Astrocyte of the hippocampus (primary cell): ENCODE measurements at places on chromosomes 2 and 18.
A peak's percentile ranks its signal among the peaks of the same experiment; 100 is the strongest.

DNA sequence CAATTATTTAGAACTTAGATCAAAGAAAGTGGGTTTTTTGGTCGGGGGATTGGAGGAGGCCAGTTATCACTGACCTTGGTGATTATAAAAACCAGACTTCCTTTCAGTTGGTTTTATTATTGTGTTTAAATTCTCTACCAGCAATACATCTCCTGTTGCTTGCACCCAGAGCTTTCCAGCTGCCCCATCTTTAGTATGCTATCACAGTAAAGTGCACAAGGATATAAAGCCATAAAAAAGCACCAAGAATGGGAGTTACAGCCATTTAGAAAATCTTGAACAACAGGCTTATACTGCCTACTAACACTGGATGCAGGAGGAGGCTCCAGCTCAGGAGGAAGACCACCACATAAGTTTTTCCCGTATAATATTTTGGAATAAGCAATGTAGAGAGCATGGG, 148.7 kb upstream of the OSR1 start:
- no peak for DNase-seq

- no peak for DNase-seq
Observed at GRCh38 chr2:235541838-235542549, 48.2 kb downstream of the AGAP1 start.

- DNase-seq: no peak
Observed at GRCh38 chr18:66874812-66875474, 271.1 kb upstream of the CDH19 start.

GRCh38 chr2:140596447-140596846, 1534.4 kb downstream of the LRP1B start:
- no peak for DNase-seq

DNA sequence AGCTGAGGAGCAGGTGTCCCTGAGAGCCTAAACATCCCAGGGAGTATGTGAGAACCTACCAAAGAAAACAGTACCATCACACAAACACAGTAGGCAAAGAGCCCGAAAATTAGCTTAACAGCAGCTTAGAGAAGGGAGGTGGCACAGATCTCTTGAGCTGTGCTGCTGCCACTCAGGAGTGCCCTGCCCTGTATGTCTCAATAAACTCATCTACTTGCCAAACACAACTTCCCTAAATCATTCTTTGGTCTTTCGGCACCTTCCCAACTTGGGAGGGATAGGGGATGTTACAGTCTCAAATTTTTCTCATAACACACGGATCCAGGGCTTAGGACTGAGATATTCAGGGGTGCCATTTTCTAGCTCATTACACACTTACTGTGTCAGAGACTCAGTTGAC, 45.3 kb upstream of the C1D start:
- no peak for DNase-seq

GRCh38 chr2:10425699-10426098, 22.4 kb downstream of the ODC1 start:
- no peak for DNase-seq

DNA sequence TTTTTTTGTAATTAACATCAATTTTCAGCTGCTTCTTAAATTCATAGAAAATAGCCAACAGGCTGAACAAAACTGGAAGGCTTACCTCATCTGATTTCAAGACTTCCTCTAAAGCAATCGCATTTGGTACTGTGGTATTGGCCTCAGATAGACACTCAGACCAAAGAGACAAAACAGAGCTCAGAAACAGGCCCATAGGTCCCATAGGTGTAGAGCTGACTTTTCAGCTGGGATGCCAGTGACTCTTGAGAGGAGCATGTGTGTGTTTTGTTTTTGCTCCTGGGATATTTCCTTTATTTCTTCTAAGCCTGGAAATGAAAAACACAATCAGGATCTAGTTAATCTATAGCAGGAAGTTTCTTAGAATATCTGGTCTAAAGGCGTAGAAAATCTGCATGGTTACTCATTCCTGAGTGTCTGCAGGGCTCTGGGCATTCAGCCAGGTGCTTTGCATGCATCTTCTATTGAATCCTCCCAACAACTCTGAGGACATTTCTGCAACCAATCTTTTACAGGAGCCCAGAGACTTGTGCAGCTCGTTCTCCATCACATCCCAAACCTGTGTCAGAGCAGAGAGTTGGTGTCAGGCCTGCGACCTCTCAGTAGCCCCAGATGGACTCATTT, 190.8 kb downstream of the RTP5 start:
- DNase-seq: peak; percentile 70

GRCh38 chr2:52916981-52917380, 850.6 kb upstream of the CHAC2 start:
- DNase-seq: no peak

DNA sequence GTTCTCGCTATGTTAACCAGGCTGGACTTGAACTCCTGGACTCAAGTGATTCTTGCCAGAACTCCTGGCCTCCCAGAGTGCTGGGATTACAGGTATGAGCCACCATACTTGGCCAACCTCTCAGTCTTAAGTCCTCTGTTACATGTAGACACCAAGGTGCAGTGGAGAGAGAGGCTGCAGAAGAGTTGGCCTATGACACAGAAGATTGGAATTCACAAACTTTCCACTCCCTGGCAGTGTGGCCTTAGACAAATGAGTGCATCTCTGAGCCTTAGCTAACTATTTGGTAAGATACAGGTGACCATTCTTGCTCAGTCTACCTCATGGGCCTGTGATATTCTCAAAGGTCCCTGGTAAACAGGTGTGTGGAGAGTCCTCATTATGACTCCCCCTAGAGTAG, 159.7 kb downstream of the MYCN start:
- DNase-seq: peak; percentile 24

GRCh38 chr18:574149-574860, 5.9 kb upstream of the CETN1 start:
- peak; percentile 21 for DNase-seq

DNA sequence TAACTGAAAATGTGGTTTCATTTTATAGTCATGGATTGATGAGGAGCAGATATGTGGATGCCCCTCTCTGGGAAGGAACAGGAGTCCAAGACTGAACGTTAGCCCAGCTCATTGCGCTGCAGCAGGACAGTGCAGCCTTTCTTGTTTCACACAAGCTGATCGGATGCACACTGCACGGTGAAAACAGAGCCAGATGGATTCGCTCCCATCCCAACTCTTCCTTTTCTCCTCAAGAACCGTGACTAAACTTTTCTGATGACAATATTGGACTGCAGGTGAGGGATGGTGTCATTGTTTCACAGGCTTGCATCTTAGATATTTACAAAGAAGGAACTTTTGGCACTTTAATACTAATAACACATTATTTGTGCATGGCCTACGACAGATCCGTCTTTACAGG, 33.8 kb upstream of the COPS8 start:
- no peak for DNase-seq

DNA sequence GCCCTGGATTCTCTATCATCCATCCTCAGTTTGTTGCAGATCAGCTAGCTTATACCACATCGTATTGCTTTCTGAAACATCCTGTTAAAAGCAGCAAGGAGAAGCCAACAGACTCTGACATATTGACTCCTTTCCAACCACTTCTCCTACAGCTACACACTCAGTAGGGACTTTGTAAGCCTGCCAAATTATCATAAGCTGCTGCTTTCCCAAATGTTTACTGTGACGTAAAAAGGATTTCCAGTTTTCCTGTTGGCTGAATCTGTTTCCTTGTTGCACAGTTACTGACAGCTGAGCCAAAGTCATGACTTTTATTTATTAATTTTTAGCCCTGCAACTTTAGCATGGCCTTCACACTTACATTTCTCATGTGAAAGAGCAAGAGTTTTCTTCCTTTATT, 294.3 kb downstream of the KCNJ3 start:
- DNase-seq: no peak

GRCh38 chr18:22613058-22613690, 195.5 kb upstream of the CTAGE1 start:
- no peak for DNase-seq

GRCh38 chr18:68666381-68666780, 48.5 kb downstream of the TMX3 start:
- no peak for DNase-seq

DNA sequence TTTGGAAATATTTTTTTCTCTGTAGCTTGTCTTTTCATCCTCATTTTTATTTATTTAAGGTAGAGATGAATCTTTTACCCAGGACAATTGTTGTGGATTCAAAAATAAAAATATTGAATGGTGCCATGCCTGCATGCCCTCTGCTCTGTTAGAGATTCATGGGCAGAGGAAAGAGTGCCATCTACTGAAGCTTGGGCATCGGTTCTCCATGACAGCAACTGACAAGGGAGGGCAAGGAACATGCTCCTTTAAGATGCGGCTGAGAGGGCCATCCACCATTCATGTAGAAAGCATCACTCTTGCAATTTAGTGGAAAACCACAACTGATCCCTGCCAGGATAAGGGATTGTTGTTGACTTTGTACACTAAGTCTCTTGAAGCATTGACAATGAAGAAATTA, 79.9 kb downstream of the PARD3B start:
- peak; percentile 46 for DNase-seq

DNA sequence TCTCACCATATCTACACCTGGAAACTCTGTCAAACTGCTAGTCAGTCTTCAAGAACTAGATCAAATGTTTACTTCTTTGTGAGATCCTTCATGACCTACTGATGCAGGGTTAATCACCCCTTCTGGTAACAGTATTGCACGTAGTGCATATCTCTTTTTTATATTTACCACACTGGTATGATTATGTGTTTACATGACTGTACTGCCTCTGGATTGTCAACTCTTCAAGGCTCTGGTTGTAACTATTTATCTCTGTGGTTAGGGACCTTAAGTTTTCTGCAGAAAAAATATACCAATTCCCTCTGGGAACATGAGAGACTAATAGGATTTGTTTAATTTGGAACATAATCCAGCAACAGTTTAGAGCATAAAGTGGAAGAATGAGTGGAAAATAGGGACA, 135.5 kb downstream of the PDE1A start:
- no peak for DNase-seq

DNA sequence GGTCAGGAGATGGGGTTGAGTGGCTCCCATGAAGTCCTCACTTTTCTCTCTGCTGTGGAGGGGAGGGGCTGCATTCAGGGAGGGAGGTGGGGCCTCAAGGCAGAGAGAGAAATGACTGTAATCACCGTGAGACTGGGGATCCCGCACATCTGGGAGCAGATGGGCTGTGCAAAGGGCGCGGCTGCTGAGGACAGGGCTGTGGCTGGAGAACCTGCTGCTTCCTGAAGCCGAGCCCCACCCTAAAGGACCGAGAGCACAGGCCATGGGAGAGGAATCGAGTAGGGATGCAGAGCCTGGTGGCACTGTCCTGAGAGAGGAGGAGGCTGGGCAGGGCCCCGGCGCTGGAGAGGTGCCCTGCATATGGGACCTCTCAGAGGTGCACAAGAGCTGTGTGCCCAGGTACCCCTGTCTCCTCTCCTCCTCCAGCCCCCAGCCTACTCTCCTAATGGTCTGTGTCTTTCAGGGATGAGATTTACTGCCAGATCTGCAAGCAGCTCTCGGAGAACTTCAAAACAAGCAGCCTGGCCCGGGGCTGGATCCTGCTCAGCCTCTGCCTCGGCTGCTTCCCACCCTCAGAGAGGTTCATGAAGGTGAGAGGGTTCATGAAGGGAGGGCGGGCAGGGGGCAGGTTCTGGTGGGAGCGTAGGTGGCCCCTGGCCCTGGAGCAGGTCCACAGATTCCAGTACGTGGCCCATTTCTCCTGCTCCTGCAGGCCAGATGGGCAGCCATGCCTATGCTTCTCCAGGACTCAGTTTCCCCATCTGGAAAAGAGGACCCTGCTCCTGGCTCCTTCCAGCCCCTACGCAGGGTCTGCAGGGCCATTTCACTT, 25.9 kb upstream of the GPR17 start:
- no peak for DNase-seq

DNA sequence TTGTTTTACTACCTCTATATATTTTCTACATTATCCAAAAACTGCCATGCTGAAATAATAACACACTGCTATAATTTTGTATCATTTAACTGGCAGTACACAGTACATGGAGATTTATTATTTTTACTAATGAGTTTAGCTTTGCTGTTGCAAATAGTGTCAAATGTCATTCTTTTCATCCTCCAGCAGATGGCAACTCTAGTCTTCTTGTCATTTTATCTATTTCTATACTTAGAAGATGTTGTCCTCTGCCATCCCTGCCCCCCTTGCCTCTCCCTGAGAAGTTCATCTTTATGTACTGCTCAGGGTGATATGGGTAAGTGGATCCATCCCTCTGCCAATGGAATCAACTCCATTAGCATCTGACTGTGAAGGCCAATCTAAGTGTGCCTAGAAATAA, 21.7 kb upstream of the LRRTM1 start:
- peak; percentile 21 for DNase-seq

GRCh38 chr18:58649966-58650816, 21.1 kb upstream of the MALT1 start:
- DNase-seq: no peak

- DNase-seq: no peak
Observed at GRCh38 chr18:62080172-62080900, 106.5 kb downstream of the PIGN start.

- peak; percentile 90 for DNase-seq
Observed at GRCh38 chr2:120103723-120104467, 91.0 kb downstream of the EPB41L5 start.

DNA sequence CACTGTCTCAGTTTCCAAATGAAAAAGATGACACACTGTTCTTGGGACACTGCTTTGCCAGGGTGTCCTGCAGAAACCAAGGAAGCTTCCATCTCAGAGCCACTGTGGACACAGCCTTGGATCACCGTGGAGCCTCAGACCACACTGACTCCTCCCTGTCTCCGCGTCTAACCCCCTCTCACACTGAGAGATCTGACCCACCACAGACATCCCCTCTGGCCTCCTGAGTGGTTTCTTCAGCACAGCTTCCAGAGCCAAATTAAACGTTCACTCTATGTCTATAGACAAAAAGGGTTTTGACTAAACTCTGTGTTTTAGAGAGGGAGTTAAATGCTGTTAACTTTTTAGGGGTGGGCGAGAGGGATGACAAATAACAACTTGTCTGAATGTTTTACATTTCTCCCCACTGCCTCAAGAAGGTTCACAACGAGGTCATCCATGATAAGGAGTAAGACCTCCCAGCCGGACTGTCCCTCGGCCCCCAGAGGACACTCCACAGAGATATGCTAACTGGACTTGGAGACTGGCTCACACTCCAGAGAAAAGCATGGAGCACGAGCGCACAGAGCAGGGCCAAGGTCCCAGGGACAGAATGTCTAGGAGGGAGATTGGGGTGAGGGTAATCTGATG, 113.4 kb upstream of the PKDCC start:
- DNase-seq: peak; percentile 49

- DNase-seq: no peak
Observed at GRCh38 chr2:143679617-143680016, 550.4 kb downstream of the ARHGAP15 start.

DNA sequence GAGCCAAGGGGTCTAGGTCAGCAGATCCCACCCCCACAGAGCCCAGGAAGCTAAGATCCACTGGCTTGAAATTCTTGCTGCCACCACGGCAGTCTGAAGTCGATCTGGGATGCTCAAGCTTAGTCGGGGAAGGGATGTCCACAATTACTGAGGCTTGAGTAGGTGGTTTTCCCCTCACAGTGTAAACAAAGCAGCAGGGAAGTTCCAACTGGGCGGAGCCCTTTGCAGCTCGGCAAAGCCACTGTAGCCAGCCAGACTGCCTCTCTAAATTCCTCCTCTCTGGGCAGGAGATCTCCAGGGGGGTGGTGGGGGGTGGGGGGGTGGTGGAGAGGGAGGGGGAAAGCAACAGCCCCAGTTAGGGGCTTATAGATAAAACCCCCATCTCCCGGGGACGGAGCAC, 419.5 kb downstream of the NUP35 start:
- peak; percentile 45 for DNase-seq
